Activated CD8-positive, alpha-beta memory T cell treated with anti-CD3 and anti-CD28 coated beads for 1 hour (primary cell): ENCODE measurements at places on chromosomes 13 and 19.

DNA sequence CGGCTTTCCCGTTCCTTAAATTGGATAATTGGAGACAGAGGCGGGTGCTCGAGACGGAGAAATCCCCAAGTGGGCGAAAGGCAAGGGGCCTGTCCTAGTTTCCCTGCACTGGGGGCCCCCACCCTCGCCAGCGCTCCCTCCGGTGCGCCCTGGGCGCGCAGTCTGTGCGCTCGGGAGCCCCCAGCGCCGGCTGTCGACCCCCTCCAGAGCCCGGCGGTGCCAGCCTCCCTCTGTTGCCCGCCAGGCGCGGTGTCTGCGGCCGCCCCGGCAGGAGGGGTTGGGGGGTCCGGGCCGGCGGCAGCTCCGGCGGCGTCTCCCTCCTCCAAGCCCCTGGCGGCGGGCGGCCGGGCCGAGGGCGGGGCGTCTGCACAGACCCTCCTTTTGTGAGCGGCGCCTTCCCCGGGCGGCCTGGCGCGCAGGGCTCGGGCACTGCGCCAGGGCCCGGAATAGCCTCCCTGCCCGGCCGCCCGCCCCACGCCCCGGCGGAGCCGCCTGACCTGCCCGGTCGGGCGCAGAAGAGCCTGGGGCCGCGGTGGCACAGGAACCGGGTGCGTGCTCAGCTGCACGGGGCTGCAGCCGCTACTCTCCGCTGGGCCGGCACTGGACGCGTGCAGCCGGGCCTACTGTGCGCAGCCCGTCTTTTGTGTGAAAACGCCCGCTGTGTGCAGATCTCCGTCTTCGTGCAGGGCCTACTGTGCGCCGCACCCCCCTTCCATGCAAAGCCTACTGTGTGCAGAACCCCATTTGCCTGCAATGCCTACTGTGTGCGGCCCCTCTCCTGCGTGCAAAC, 13.2 kb downstream of the GADD45B start:
- no peak for DNase-seq

GRCh38 chr13:112178769-112179168, 111.8 kb downstream of the SOX1 start:
- DNase-seq = no peak

- DNase-seq = no peak
Measured at GRCh38 chr13:35349673-35350278, 126.7 kb downstream of the MAB21L1 start.

DNA sequence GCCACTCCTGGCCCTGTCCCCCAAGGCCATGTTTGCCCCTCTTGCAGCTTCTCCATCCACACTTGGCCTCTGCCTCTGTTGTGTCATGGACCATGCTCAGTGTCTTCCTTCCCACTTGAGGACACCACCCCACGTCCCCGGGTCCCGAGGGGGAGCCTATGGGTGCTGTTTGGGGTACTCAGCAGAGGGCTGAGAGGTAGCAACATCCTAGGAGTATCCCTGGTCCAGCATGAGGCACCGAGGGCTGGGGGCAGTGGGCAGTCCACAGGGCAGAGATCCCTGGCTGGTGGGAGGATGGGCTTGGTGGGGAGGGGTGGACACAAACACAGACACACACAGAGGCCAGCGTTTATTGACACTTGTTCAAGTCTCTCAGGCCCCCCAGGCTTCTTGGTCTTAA, 1.7 kb downstream of the COX7A1 start:
- DNase-seq = no peak

GRCh38 chr19:18828786-18829185, 3.0 kb upstream of the UPF1 start:
- no peak for DNase-seq

DNA sequence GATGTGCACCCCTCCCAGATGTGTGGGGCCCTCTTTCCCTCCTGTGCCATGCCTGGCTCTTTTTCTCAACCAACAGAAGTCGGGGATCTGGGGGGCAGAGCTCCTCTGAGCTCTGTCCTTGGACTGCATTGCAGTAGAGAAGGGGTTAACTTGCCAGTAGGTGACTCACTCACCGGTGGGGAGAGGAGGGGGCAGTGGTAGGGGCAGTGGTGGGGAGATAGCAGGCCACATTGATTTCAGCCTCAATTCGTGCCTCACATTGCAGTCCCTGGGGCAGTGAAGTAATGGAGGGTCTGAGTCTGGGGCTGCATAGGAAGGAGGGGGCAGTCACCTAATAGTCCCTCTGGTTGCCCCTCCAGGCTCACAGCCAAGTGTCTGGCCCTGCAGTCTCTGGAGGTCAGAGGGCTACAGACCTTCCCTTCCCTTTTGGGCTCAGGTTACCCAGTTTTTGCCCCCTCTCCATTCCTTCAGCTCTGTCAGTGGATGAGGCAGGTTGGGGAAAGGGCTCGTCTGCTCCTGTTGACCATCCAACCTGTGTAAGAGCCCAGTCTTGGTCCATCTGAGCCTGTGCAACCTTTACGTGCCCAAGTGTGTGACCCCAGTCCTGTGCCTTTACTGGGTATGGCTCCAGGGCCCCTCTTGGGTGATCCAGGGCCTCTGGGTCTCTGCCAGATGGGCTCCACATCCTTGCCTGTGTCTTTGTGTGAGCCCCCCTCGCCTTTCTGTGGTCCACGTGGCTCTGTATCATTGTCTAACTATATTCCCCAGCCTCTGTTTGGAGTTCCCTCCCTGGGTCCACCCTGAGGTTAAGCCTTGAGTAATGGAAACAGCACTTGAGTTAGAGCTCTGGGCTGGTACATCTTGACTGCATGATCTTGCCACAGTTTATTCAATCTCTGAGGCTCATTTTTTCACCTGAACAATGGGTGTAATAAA, 13.0 kb downstream of the CIC start:
- no peak for DNase-seq

- no peak for DNase-seq
Measured at GRCh38 chr19:33376941-33377557, 3.5 kb downstream of the CEBPG start.

- DNase-seq = peak; percentile 50
Measured at GRCh38 chr19:41872775-41873647, 4.1 kb upstream of the CD79A start.

- no peak for DNase-seq
Measured at GRCh38 chr19:42233678-42234292, 8.6 kb downstream of the GSK3A start.

DNA sequence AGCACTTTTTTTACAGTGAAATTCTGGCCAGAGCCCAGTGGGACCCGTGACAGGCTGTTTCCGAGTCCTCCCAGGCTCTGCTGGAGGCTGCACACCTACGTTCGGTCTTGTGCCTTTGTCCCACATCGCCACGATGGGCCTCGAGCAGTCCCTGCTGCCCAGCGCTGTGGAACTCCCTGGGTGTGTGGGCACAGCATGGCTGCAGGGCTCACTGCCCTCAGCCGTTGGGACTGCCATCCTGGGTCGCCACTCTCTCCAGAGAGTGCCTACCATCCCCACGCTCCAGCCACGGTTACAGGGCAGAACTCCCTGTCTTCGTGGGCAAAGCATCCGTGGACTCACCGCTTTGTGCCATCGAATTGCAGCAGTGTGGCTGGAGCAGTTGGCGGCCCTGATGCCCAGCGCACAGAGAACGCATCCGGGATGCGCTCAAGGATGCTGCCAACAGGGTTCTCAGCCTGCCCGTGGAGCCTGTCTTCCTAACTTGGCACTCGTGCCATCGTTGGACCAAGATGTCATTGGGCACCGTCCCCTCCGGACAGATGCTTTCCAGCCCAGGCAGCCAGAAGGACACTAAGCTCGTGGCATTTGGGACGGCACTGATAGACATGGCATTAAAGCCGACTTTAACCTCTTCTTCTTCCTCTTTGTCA, 85.0 kb upstream of the ARHGEF7 start:
- no peak for DNase-seq

GRCh38 chr19:30253581-30253996, 118.6 kb upstream of the ZNF536 start:
- DNase-seq = no peak

DNA sequence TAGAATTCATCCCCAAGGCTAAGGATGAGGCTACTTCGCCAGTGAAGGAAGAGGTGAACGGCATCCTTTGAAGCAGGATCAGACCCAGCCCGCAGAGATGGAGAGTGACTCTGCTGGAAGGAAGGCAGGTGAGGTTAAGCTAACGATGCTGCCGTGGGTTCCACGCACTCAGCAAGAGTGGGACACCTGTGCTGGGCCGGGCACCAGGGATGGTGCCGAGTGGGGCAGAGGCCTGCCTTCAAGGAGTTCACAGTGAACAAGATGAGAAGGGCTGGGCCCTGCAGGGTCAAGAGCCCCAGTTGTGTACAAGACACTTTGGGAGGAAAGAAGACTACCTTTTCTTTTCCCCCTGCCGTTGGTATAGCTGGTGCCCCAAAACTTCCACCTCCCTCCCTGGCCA, 606.6 kb downstream of the LIG4 start:
- DNase-seq = no peak
